Fibroblast of skin of left biceps (primary cell): ENCODE measurements at places on chromosomes 4 and X.

- peak; percentile 37 for DNase-seq
Observed at GRCh38 chr4:40576651-40577480, 52.8 kb downstream of the RBM47 start.

DNA sequence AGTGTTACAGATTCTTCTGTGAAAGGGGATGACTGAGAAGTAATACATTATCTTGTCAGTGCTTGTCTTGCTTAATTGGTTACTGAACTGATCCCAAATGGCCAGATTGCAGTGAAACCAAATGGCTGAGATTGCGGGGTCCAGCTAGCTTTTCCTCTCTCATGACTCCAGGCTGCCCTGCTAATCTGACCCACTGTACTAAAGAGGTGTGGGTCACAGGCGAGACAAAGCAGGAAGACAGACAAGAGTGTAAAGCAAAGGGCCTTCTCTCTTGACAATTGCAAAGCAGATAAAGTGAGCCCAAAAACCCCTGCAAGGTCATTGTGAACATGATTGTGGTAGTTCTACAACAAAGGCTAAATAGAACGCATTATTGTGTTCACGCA, 2.1 kb downstream of the TMEM150C start:
- no peak for DNase-seq

DNA sequence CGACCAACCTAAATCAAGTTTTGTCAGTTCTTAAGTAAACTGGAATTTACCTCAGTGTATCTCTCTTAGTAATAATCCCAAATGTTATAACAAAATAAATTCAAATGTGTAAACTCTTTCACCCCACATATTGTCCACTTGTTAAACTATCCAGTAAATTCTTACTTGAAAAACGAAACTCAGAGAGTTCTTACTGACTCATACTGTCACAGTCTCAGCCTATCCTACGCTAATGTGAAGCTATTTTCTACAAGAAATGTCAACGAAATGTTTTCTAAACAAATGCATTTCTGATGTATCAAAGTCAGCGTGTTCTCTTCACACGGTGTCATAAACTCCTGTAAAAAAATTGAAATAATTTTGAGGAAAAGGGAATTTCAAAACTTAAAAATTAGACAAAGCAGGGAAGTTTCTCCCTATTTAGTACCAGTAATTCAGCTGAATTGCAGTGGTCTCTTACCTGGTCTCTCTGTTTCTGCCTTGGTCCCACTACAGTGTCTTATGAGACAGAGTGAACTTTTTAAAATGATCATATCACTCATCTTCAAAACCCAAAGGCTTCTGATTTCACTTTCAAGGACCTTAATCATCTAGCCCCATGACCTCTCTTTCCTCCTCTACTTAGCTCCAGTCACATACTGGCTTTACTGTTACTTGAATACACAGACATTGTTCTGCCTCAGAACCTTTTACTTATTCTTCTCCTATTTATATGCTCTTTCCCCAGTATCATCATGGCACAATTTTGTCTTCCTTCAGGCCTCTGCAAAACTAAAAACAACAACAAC, 63.3 kb downstream of the DCAF8L1 start:
- no peak for DNase-seq

DNA sequence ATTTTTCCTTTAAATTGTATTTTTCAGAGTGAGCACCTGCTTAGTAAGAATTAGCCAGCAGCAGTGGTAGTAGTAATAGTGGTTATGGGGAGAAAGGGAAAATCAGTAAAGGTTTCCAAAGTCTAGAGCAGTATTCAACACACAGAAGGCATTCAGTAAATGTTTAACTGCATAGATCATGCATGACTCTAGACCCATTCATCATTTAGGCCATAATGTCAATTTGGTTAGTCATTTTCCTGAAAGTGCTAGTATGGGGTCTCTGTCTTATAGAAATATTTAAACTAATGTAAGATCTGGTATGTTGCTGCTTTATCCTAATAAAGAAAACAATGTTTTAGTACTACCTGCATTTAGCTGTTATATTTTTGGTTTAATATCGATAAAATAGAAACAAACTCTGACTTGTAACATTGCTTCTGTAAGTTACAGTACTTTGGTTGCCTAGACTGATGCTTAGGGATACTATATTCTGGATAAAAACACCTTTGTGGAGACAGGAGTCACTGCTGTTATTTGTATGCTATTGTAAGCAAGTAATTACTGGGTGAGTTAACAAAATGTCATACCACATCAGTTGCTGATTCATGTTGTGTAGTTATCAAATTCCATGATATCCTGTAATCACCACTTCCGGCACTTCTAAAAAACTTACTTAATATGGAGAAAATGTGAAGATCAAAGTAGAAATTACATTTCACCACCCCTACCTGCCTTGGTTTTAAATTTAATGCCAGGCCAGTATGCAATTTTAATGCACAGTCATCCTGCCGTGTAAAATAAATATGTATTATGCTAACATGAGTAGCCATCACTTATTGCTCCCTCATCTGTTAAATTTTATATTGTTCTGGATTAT, 115.8 kb upstream of the BMPR1B start:
- peak; percentile 51 for DNase-seq

DNA sequence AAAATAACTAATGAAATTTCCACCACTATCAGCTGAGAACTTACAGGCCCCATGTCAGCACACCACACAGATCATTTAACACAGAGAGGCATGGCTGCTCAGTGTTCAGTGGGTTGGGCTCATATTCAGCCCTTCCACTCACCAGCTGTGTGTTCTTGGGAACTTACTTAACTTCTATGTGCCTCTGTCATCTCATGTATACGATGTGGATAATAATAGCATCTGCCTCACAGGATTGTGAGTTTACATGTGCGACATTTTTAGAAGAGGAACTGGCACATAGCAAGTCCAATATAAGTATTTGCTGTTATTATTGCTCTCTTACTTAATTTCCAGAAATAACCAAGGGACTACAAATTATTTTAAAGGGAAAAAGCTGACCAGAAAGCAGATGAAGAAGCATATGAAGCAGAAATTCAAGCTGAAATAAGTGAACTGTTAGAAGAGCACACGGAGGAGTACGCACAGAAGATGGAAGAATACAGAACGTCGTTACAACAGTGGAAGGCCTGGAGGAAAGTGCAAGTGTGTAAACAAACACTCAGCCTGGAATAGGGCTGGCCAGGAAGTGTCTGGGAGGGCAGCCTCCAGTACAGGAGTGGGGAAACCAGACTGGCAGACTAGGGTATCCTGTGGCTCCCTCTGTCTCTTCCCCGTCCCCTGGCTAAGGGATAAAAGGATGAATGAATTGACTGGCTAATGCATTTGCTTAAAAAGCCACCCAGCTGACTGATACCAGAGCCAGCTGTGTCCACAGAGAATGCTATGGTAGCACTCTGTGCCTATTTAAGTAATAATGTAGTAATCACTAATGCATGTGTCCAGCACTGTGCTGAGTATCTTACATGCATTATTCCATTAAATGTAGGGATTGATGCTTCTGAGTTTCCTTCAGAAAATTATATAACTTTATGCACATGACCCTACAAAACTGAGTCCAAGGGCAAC, 67.1 kb downstream of the CC2D2A start:
- no peak for DNase-seq

DNA sequence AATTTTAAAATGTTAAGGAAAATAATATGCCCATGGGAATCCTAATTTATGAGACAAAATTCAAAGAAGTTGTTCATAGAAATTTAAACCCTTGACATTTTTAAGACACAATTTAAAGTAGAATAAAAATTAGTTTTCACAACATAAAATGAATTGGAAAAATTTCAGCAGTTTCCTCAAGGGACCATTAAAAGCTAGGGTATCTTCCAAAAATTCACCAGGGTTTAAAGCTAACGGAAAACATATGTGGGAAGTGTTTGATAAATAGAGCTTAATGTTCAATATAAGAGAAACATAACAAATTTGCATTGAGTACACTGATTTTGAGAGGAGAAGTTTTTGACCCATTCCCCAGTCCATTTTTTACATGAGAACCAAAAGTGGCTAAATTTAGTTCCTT, 228.9 kb upstream of the TTC29 start:
- DNase-seq, result peak; percentile 25

DNA sequence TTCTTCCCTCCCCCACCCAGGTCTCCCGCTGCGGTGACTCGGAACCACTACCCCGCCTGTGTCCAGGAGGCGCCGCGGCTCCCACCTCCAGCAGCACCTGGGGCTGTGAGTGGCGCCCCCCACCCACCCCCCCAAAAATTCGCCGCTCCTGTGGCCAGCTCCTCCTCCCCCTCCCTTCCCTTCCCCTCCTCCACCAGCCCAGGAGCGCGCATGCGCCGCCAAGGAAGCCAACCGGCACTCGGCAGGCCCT, 278 bp downstream of the CLOCK start:
- no peak for DNase-seq

DNA sequence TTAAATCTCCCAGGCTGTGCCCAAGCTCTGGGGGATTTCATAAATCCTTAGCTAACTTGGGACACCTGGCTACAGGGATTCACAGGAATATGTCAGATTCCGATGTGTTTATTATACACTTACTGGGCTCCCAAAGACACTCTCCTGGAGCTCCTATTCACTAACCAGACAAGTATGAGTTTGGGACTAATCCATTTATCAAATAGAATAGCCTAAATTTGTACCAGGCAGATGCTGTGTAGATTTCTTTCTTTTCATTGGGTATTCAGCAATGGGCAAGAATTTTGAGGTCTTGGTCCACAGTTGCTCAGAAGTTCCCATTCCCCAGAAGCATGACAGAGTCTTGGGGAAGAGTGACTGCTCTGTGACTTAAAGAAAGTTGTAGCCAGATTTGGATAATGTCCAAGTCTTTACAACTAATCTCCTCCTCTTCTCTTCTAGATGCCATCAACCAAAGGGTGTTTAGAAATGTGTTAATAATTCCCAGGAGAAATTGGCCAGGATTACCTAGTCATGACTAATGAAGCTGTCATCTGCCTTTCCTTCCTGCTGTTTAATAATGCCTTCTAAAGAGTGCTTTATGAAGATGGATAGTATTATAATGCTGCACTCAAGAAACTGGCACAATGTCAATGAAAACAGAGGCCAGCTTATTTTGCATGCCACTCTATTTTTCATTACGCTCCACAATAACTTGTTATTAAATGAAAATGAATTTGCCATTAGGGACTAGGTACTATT, 120.9 kb downstream of the CHIC2 start:
- peak; percentile 80 for DNase-seq

- no peak for DNase-seq
Observed at GRCh38 chr4:1842339-1842895, 13.5 kb downstream of the LETM1 start.

DNA sequence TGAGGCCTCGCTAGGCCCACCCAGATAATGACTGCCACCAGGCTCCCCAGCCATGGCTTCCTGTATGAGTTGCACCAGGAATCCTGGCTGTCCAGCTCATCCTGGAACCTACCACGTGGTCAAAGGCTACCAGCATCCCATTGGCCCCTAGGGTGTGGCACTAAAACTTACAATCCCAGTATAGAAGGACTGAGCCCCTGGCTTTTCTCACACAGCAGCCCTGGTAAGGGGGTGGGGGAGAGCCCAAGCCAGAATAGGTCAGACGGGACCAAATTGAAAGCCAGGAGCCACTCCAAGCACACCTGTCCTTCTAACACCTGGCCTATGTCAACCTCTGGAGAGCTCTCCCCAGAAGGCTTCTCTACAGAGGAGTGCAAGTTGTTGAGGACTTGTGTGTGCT, 269.3 kb upstream of the AGTR2 start:
- no peak for DNase-seq

DNA sequence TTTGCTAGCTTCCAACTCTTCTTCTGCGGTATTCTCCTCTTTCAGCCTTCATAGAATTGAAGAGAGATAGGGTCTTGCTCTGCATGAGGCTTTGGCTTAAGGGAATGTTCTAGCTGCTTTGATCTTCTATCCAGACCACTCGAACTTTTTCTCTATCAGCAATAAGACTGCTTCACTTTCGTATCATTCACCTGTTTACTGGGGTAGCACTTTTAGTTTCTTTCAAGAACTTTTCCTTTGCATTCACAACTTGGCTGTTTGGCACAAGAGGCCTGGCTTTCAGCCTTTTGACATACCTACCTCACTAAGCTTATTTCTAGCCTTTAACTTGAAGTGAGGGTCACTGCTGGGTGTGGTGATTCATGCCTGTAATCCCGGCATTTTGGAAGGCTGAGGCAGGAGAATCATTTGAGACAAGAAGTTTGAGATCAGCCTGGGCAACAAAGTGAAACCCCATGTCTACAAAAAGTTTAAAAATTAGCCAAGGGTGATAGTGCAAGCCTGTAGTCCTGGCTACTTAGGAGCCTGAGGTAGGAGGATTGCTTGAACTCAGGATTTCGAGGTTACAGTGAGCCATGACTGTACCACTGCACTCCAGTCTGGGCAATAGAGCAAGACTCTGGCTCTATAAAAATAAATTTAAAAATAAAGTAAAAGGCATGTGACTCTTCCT, 47.1 kb upstream of the HPGDS start:
- no peak for DNase-seq

DNA sequence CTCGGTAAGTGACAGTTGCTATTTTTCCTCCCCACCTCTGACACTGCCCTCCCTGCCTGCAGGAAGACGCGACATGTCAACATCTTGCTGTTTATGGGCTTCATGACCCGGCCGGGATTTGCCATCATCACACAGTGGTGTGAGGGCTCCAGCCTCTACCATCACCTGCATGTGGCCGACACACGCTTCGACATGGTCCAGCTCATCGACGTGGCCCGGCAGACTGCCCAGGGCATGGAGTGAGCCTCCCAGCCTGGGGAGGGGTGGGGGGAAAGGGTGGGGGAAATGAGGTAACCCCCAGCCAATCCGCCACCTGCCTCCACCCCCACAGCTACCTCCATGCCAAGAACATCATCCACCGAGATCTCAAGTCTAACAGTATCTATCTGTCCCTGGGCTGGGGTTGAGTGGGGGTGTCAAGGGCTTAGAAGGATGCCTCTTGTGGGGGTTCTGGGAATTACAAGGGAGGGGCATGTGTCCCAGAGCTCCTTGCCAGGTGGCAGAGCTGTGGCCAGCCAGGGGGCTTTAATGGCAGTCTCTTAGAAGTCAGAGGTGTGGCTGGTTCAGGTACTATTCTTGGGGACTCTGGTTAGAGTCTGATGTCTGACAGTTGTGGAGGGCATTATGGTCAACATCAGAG, 7.8 kb downstream of the ARAF start:
- DNase-seq, result no peak

DNA sequence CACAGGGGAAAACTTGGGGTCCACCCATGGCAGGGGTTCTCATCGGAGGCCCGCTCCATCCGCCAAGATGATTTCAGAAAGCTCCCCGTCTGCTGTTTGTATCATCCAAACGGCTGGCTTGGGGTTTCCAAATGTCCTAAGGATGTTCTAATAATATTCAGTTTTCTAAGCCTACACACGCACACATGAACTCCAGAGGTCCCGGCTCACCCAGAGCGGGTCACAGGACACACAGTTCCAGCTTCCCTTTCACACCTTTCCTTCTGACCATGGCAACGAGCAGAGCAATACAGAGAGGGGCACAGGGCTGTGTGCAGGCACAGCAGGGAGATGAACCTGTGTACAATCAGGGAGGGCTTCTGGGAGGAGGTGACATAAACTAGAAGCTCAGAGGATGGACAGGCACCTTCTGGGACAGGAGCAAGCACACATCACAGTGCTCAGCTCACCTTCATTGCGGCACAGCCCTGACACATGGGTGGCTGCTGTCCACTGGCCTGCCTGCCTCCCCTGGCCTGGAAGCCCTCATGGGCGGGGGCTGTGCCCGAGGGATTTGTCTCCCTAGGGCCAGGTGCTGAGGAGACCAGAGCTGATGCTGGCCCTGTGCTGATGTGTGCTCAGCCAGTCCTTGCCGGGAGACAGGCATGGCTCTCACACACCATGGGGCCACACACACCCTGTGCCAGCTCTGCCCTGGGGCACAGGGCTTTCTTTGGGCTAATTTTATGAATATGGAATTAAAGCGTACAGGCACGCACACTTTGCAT, 44.8 kb downstream of the ABLIM2 start:
- DNase-seq, result no peak
